ENCODE measurements at places on chromosomes 3 and 15.
A peak's percentile ranks its signal among the peaks of the same experiment; 100 is the strongest.

DNA sequence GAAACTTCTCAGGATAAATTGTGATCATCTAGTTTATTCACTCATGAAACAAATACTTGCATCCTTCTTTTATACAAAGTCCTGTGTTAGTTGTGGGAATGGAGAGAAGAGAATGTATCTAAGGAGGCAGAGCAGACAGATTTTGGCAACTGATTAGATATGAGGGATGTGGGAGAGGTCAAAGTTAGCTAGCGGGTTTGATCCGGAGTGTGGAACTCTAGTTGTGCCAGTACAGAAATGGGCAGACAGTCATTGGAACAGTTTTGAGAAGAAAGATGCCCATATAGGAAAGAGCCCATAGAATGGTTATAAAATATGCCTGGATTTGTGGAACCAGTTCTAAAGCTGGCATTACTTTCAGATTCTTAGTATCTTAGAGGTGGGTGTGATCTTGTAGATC, 141.1 kb downstream of the FNDC3B start:
- no peak for DNase-seq

DNA sequence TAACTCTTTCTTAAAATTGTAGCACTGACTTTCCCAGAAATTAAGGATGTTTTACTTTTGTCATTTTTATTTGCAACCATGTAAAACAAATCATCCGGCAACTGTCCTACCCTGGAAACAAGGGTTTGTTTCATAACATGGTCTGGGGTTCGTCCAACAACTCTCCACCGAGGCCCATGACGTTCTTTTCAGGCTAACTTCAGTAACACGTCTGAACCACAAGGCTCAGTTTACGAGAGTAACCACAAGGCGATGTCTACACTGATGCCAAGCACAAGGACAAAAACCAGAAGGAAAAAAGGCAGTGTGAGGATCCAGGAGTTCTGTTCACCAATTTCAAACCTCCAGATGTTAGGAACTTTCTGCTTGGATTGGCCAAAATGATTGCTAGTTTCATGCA, 546.1 kb downstream of the NTRK3 start:
- DNase-seq = no peak

DNA sequence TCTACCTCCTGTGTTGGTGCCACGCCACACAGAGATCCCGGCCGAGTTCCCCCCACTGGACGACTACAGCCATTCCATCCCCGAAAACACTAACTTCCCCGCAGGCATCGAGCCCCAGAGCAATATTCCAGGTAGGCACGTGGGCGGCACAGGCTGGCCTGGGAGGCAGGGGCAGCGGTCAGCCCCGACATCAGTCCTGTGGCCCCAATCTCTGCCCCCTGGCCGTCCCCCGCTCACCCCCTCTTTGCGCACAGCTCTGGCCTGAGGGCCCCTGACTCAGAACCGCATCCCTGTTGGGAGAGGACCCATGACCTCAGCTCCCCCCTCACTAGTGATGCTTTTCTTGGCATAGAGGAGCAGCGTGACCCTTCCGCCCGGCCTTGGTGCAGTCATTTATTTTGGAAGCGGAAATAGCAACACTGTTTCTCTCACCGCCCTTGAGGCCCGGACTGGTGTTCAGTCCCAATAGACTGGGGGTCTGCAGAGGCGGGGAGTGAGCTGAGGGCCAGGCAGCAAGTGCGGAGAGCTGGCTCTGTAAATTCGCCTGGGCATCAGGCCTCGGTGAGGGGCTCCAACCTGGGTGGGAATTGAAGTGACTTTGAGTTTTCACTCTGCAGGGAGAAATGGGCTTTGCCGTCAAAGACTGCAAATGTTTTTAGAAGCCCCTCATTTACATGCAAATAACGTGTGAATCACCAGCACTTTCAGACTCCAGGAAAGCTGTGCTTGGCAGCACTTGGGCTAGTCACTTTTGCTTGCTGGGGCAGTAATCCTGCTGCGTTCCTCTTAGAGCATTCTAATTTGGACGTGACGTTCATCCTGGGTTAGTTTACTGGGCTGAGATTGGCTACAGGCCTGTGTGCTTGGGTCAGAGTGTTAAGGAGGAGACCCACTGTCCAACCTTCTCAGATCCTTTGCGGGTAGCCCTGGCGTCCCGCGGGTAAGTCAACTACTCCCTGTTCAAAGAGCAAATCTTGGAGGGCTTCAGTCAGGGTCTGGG, 88.9 kb downstream of the AAGAB start:
- no peak for DNase-seq

GRCh38 chr3:150945226-150946032, 27.1 kb downstream of the CLRN1 start:
- no peak for DNase-seq

DNA sequence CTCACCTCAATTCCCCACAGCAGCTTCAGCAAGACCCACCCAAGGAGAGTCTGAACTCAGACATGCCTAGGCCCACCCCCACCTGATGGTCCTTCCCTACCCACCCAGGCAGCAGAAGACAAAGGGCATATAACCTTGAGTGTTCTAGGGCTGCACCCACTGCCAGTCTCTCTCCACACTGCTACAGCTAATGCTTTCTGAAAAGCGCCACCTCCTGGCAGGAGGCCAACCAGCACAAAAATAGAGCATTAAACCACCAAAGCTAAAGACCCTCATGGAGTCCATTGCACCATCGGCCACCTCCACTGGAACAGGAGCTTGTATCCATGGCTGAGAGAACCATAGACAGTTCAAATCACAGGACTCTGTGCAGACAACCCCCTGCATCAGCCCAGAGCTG, 11.3 kb upstream of the RPL39L start:
- DNase-seq = peak; percentile 72

GRCh38 chr3:79002465-79003372, 765.1 kb downstream of the ROBO1 start:
- DNase-seq = no peak

GRCh38 chr3:48030188-48030587, 14.0 kb upstream of the MAP4 start:
- DNase-seq = no peak

GRCh38 chr3:183555541-183556081, at the start of gene KLHL6:
Gene KLHL6, minus strand, starts transcription at chr3:183555706. Its CDS starts 53 bp downstream, at chr3:183555653.
- peak; percentile 91 for DNase-seq

DNA sequence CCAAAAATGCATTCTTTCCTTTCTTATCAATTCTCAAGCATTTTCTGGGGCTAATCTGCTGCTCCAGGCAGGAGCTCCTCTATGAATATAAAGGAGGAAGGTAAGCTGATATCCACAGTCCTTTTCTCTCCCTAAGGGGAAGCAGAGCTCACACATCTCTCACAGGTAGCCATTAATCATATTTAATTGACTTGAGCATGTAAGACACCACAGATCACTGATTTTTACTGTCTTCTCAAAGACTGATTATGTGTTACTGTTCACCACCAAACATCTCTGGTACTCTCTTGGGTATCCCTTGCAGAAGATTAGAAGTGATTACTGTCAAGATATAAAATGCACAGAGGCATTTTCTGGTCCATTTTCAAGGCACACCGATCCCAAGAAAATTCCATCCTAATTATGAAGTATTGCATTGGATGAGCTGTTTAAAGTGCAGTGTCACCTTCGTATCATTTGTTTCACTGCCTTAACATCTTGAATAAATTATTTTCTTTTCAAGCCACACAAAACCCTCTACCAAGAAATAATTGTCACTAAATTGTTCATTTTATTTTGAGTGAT, 100.7 kb downstream of the ARPP21 start:
- no peak for DNase-seq

GRCh38 chr15:42511007-42511391, 15.6 kb downstream of the SNAP23 start:
- no peak for DNase-seq

DNA sequence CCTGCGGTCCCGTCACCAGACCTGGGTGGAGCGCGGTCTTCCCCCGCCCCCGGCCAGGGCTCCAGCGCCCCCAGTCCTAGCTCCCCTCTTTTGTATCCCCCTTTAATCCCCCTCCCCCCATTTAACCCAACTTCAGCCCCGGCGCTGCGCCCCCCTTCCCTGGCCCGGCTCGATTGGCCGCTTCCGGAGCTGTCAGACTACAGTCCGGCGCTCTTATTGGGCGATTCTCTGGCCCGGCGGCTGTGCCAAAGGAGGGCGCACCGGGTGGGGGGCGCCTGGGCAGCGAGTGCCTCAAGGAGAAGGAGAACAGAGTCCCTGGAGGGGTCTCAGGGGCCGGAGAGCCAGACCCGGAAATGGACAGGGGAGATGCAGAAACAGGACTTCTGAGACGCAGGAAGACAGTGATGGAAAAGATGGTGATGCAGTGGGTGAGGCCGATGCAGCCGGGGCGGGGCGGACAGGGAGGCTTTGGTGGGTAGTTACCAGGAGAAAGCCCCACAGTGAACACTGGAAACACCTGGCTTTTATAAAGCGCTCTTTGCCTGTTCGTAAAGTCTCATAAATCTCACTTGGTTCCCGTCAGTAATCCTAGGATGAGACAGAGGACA, 1.2 kb upstream of the ADCY5 start:
- DNase-seq = no peak

- no peak for DNase-seq
Observed at GRCh38 chr3:107975529-107976201, 115.2 kb downstream of the CD47 start.

GRCh38 chr3:28935146-28935545, 345.7 kb upstream of the RBMS3 start:
- DNase-seq = no peak

- no peak for DNase-seq
Observed at GRCh38 chr15:78044407-78045155, 32.9 kb downstream of the TBC1D2B start.

GRCh38 chr3:12560505-12561190, 3.8 kb downstream of the MKRN2 start:
- DNase-seq = no peak

DNA sequence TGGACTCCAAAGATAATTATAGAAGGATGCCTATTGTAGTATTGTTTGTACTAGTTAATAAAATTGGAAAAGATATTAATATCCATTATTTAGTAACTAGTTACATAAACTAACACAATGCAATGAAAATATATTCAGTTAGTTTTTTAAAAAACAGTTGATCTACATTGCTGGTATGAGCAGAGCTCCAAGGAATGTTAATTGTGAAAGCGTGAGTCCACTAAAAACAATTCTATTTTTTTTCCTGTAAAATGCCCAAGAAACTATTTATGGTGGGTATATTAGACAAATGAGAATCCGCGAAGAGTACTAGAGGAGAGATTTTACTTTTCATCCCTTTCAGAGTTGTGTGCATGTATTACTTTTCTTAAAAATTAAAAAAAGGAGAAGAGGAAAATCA, 104.3 kb downstream of the MCTP2 start:
- DNase-seq = no peak

GRCh38 chr3:51999846-52000245, 4.2 kb upstream of the RPL29 start:
- DNase-seq = no peak

DNA sequence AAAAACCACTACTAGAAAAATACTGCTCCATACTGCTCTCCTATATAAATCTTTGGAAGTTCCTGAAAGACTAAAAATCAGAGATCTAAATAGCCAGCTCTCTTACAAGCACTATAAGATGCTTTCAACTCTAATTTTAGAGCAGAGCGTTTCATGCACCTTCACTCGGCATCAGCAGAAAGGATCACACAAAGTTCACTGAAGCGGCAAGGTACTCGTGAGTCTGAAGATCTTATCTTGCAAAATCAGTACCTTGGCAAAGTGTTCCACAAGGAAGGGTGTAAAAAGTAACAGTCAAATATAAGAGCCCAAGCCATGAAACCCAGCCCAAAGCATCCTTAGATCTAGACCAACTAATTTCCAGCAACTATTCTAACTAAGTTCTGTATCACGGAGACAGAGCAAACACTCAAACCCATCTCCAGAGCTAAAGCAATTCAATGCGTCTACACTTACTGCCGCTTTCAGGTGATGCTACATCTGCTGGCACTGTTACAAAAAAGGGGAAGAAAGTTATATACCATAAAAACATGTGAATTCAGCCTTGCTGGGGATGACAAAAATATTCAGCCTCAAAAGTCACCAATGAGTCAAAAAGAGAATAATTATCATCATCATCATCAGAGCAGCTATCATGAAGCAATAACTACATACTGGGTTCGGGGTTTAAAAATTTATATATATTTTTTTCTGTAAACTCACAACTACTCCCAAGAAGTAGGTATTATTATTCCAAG, 16.3 kb downstream of the VPS39 start:
- DNase-seq = peak; percentile 33

- no peak for DNase-seq
Observed at GRCh38 chr3:159987291-159987711, 1.3 kb upstream of the IL12A start.

GRCh38 chr3:193140381-193140780, 100.6 kb upstream of the PLAAT1 start:
- DNase-seq = no peak

- DNase-seq = no peak
Observed at GRCh38 chr3:77171026-77171425, 131.1 kb downstream of the ROBO2 start.

DNA sequence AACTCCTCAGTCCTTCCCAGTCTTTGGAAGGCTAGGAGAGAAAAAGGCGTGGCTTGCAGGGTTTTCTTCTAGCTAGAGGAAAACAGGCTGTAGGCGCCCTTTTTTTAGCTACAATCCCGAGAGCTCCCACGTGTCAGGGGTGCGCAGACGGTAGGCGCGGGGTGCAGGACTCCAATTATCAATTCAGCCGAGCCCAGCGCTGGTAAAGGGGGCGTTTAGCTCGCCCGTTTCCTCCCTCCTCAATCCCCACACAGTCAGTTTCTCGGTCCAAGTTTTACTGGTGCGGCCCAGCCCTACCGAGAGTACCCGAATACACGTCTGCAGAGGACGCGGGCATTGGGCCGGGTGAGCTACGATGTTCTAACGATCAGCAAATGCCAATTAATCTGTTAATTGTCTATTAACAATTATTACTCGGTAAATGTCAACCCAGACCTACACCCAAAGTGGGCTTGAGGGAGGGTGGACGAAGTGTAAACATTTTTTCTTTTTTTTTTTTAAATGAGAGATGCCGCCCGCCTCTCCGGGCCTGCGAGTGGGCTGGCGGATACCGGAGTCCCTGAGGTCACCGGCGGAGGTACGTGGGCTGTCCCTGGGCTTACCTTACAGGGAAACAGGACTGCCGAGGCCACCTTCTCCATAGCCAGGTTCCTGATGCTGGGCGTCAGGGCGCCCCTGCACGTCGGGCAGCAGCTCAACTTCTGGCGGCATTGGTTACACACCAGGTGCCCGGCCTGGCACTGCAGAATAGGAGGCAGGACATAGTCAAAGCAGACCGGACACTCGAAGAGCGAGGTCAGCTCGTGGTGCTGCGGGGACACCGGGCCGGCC, 923 bp downstream of the SIAH2 start:
- DNase-seq = peak; percentile 59

GRCh38 chr3:122967765-122968164, 59.8 kb downstream of the SEMA5B start:
- DNase-seq = no peak

- DNase-seq = no peak
Observed at GRCh38 chr15:31485431-31485830, 158.8 kb downstream of the KLF13 start.

GRCh38 chr3:157093096-157093495, 66.9 kb downstream of the CCNL1 start:
- DNase-seq = no peak

GRCh38 chr3:143307613-143308183, 188.1 kb downstream of the CHST2 start:
- DNase-seq = no peak

- no peak for DNase-seq
Observed at GRCh38 chr15:100335335-100335999, 6.3 kb downstream of the ADAMTS17 start.

Data from NAMALWA (cell line).